ENCODE measurements at places on chromosomes 4 and X.
A peak's percentile ranks its signal among the peaks of the same experiment; 100 is the strongest.

DNA sequence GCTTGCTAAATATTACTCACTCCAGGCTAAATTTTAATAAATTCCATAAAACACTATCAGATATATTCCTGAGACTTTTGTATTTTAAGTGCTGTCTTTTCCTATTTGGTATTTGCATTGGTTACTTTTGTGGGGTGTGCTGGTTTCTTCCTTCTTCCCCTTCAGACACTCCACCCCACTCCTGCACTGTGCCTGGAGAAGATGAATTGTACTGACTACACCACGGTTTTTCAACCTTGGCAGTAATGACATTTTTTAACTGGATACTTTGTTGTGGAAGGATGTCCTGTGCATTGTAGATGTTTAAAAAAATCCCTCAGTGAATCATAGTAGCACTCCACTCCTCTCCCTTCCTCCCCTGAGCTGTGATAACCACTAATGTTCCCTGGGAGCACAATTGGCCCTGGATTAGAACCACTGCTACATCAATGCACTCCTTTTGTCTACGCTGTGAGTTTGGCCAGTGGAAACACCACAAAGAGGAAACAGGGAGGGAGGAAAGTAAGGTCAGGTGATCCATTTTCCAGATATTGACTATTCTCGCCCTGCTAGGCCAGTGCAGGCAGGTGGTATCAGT is 36.3 kb downstream of the SNCA start:
- no peak for DNase-seq

GRCh38 chr4:182502064-182502463 is 258.9 kb downstream of the TENM3 start:
- no peak for DNase-seq

GRCh38 chr4:87406462-87406861 is 15.5 kb upstream of the HSD17B11 start:
- DNase-seq: peak; percentile 85

- DNase-seq: peak; percentile 86
Observed at GRCh38 chrX:153900831-153901752, 3.4 kb upstream of the AVPR2 start.

DNA sequence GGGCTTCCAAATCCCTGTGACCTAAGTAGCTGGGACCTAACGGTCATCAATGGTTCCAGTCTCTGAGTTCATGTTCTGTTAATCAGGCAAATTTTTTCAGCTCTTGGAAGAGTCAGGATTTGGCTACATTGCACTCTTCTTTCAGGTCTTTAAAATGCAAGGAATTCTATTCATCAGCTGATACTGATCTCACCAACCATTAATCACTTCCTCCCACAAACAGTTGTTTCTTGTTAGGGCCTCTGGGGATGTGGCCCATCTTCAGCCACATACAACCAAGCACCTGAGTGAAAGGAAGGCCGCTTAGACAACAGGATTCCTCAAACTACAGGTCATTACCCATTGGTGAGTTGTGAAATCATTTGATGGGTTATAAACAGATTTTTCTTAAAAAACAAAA is 71.7 kb downstream of the FANCB start:
- DNase-seq: no peak

GRCh38 chr4:79854856-79855502 is 218.1 kb downstream of the ANTXR2 start:
- peak; percentile 8 for DNase-seq

DNA sequence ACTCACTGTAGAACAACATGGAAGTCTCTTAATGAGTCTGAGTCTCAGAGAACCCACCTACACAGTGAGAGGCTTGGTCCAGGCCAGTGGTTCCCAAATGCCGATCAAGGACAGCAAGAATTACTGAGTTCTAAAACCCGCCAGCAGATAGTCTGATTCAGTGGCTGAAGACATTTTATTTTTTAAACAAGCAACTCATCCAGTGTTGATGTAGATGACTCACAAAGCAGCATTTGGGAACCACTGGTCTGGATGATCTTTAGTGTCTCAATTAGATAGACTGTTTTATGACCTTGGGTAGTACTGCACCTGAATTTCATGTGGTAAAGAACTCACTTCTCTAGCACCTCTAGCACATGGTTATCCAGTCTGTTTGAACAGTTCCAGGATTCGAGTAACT is 193.6 kb downstream of the FBXW7 start:
- DNase-seq: no peak

DNA sequence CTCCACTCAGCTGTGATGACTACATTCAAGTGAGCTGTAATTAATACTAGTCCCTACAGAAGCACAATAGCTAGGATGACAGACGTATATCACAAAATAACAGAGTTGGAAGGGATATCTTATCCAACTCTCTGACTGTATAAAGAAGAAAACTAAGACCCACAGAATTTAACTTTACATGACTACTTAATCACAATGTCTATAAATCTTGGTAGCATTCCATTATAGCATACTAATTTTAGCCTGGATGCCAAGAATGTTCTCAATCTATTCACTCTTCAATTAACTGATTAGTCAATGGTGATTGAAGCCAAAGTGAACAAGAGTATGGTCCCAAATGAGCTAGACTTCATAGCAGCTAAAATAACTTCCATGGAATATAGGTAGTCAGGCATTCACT is 31.2 kb downstream of the RPS6KA6 start:
- no peak for DNase-seq

DNA sequence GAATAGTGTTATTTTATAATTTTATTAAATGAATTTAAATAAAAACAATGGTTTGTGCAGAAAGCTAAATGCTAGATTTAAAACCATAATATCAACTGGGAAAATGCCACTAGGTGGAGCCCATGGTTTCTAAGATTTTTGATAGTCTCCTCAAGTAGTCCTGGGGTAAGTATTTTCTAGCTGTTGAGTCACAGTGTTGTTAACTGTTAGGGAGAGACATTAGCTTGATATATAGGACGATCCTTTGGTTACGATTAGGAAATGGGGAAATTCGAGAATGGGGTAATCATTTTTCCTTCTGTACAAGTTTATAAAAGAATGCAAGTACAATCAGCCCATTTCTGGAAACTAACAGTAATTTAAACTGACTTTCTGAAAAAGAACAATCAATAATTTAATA is 378.4 kb downstream of the ANKRD50 start:
- DNase-seq: peak; percentile 22

DNA sequence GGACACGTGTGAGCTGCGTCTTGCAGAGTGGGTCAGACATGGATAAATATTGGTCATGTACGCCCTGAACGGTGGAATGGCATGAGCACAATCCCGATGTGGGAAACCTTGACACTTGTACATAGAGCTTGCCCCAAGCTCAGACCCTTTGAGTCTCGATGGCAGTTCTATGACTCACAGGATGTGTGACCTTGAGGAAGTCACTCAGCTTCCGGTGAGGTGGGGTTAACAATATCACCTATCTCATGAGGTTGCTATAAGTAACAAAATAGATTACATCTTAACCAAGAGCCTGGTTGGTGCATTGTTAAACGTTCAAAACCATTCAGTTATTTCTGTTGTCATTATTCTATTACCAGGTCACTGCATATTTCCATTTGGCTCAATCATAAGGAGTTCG is 109.1 kb upstream of the TBL1X start:
- no peak for DNase-seq

GRCh38 chr4:130336585-130337217 is 1240.7 kb downstream of the C4orf33 start:
- no peak for DNase-seq

DNA sequence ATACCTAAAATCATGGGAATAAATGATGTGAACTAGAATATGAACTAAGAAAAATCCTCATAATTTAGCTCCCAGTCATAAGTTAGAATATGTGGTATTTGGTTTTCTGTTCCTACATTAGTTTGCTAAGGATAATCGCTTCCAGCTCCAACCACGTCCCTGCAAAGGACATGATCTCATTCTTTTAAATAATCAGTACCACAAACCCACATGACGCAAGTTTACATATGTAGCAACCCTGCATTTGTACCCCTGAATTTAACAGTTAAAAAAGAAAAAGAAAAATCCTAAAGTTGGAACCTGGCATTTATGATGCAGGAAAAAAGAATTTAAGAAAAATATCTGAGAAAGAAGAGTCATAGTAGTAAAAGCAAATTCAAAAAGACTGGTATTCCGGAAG is 13.3 kb downstream of the UBA6 start:
- DNase-seq: peak; percentile 18

DNA sequence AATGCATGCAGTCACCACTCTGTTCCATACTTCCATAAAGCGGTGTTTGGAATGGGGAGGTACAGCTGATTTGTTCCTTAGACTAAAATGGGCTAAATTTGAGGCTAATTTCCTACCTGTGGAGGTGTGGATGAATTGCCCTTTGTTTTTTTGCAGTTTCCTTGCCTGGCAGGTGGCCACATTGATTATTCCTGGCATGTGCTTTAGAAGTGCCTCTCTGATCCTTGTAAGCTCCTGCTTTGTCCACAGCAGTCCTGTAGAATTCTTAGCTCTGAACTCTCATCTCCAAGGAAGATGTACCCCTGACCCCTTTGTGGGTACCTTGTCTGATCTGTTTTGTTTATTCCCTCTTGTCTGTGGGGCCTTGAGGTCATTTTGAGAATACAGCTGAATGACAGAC is 136.8 kb downstream of the ADGRL3 start:
- no peak for DNase-seq

DNA sequence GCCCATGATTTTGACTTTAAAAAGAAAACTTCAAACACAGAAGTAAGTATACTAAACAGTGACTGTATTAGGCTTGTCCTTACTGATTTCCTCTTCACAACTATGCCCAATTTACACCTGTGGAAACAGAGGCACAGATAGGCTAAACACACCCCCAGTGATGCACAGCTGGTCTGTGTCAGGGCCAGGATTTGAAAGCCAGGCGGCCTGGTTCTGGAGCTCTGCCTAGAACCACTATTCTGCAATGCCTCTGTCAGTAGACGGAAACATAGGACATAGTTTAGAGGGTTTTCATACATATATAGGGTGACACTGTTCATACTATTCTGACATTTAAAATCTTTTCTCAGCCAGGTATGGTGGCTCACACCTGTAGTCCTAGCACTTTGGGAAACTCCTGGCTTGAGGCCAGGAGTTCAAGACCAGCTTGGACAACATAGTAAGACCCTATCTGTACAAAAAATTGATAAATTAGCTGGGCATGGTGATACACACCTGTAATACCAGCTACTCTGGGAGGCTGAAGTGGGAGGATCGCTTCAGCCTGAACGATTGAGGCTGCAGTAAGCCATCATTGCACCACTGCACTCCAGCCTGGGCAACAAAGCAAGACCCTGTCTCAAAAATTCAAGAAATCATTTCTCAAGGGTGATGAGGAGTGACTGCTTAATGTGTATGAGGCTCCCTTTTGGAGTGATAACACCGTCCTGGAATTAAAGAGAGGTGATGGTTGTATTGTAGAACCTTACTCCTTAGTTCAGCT is 23.0 kb upstream of the CBR4 start:
- DNase-seq: no peak

GRCh38 chr4:77450006-77450405 is 155.6 kb upstream of the CXCL13 start:
- no peak for DNase-seq

- DNase-seq: no peak
Observed at GRCh38 chr4:70533791-70534190, 15.4 kb downstream of the AMTN start.

DNA sequence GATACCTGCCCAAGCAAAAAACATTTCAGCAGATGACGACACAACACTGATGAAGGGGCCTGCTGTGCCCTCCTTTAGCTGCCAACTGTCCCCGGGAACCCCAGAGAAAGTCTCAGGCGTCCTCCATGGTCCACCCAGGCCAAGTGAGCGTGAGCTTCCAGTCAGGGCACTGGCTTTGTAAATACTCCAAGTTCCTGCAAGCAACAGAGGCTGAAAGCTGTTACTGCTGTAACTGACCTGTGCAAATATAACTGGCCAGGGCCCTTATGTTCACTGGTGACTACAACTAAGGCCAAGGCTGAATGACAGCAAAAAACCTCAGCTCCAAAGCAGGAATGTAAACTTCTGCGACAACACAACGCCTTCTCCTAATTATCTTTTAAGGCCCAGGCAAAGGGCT is 8.2 kb downstream of the WDR1 start:
- DNase-seq: no peak

DNA sequence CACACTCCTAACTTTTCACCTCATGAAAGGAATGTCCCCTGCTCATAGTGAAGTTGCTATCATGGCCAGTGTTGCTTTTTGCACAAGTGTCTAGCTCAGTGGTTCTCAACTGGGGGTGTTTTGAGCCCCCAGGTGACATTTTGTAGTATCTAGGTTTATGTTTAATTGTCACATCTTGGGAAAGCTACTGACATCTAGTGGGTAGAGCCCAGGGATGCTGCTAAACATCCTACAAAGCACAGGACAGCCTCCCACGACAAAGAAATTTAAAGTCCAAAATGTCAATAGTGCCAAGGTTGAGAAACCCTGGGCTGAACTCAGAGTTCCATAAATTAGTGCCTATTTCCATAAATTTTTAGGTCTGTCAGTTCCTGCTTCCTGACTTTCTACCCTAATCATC is 70.7 kb upstream of the HCCS start:
- DNase-seq: no peak

- peak; percentile 100 for DNase-seq
Observed at GRCh38 chr4:138242076-138242833, at the start of gene SLC7A11. Gene SLC7A11, minus strand, starts transcription at chr4:138242349. Its CDS starts 280 bp downstream, at chr4:138242069.

DNA sequence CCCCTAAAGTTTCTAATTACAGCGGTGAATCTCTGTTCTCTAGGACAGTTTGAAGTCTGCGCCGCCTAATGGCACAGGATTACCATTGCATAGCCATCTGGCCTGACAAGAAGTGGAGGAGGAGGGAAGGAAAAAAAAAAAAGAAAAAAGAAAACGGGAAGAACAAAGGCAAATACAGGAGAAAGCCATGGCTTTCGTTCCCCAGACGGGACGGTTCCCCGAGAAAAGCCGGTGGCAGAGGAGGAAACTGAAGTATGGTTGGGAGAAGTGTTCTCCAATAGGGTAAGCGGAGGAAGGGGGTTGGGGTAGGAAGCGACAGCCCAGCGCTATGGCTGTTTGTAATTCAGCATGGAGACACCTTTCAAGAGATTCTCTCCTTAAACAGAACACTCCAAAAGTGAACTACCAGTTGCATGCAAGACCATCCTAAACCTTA is 80.8 kb downstream of the HMGN5 start:
- peak; percentile 57 for DNase-seq

DNA sequence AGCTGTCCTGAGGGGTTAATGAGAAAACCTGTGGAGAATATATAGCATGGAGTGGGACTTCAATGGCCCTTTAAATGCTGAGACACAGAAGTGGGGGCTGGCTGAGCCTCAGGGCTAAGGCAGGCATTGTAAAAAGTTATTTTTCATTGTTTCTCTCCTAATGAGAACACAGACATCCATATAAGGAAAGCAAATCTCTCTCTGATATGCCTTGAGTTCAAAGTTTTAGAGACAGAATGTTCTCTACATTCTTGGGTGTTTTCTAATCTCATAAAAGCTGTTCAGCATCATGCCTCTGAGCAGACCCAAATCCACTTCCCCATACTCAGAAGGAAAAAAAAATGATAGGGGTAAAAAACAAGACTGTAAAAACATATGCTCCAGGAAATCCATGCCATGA is 16.8 kb upstream of the RAB40A start:
- DNase-seq: no peak

- DNase-seq: no peak
Observed at GRCh38 chr4:37999000-37999716, 39.0 kb downstream of the PTTG2 start.
